Left cardiac atrium (tissue), 4 donors: ENCODE measurements at places on chromosomes 16 and 17. TPM values are rescaled to one million over a fixed set of nuclear protein-coding genes. Genes with fewer than 3 reads are reported as not detected.

MAP2K6 gene
- 3.2 TPM for total RNA-seq

- no peak for DNase-seq
These were observed 331.9 kb downstream of the FOXL1 start for GRCh38 chr16:86910161-86910769.

- DNase-seq: peak; percentile 83
These were observed 25.6 kb downstream of the TTLL6 start for GRCh38 chr17:48791128-48792032.

DNA sequence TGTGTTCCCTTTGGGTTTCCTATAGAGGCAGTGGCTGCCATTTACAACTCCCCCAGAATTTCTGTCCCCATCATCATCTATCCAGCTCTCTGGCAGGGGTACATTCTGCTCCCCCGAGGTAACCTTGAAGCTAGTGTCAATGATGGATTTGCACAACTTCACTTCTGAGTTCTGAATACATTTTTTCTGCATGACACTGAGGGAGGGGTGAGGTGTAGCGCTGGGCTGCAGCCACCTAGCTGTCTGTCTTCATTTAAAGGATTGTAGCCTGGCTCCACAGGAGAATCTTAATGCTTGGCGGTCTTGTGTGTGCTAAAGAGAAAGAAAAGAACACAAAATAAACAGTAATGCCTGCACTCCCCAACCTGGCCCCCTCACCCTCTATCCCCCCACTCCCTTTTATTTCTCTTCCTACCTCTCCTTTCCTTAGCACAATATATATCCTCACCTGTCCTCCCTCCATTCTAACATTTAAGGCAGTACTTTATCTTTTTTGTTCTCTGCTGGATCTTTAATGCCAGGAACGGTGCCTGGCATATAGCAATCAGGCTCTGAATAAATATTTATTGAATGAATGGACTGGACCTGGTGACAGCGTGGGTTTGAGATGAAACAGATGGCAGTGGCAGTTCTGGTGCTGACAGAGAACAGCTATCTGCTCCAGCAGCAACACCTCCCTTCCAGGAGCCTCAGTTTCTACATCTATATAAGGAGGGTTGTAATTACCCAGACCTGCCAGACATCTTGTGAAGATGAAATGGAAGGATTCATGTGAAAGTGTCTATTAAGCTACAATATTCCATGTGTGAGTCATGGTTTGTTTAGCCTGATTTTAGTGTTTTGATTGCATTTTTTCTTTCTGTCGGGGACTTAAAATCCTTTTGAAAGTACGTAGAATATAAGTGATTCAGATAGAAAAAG, 163.5 kb upstream of the CDH11 start:
- no peak for DNase-seq

- no peak for DNase-seq
These were observed 110.4 kb upstream of the PMFBP1 start for GRCh38 chr16:72282362-72282761.

DNA sequence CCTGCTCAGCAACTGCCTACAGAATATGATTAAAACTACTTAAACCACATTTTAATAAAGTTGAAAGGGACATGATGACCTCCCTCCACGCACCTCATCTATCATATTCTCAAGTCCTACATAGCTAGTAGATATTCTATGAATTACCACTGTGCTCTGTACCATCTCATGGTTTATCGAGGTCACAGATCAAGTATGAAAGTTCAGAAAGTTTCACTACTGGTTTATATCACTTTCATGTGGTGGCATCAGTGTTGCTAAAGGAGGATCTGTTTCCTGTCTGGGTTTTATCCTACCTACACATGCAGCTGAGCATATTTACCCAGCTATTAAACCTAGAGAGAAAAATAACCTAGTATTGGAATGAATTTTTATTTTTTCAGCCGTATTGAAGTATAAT, 214.9 kb upstream of the MON1B start:
- DNase-seq: no peak

DNA sequence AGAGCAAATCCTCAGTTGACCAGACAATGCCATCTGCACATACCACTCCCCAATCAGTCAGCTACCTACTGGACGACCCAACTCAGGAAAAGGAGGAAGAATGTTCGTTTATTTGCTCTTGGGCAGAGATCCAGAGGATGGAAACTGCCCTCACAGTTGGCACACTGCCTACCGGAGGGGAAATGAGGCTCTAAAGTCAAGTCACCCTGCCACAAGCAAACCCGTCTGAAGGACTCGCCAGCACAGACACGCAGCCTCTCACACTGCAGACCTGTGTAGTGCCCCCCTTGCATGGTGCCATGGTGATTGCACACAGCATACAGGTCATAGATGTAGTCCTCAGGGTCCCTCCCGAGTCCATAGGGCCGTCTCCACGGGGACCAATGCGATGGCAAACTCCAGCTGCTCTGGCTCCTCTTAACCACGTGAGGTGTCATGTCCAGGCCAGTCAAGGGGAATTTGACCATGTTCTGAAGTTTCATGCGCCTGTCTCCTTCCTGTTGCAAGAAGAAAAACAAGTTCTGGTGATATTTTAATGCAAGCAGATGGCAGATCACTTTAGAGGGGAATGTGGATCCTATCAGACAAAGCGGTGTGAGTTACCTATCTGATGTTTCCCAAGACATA, 69.5 kb downstream of the USP31 start:
- DNase-seq: no peak

PTGES3L gene
- 37.8 TPM for total RNA-seq

TMC8 gene
- 3.8 TPM for total RNA-seq

- peak; percentile 69 for DNase-seq
These were observed 18.4 kb downstream of the HSD11B2 start for GRCh38 chr16:67449336-67449735.

DNA sequence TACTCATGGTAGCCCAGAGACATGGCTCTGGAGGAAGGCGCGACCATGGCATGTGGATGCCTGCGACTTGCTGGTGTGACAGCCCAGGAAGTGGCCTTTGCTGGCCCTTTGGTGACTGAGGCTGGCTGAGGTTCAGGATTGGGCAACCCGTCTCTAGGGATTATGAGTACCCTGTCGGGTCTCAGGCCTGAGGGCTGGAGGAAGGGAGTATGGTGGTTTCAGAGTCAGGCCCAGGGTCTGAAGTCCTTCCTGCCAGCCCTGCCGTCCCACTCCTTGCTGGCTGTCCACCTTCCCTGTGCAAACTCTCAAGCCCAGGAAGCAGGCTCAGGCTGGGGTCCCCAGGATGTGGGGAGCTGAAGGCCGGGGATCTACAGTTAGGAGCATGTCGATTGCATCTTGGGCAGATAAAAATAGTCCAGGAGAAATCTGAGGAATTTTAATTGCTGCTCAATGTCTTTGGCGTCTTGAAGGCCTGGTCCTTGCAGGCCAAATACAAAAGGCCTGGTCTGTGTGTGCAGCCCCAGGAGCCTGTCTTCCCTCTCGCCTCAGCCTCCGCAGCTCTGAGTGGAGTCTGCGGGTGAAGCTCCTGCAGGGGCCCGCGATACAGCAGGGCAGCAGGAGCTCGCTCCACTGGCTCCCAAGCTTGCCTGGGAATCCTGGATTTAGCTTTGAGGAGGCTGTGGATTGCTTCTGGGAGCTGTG, 52.5 kb downstream of the NKD1 start:
- DNase-seq: no peak

GPR139 gene
- total RNA-seq: not detected

- DNase-seq: no peak
These were observed 4.7 kb upstream of the TPPP3 start for GRCh38 chr16:67397812-67398545.

DNA sequence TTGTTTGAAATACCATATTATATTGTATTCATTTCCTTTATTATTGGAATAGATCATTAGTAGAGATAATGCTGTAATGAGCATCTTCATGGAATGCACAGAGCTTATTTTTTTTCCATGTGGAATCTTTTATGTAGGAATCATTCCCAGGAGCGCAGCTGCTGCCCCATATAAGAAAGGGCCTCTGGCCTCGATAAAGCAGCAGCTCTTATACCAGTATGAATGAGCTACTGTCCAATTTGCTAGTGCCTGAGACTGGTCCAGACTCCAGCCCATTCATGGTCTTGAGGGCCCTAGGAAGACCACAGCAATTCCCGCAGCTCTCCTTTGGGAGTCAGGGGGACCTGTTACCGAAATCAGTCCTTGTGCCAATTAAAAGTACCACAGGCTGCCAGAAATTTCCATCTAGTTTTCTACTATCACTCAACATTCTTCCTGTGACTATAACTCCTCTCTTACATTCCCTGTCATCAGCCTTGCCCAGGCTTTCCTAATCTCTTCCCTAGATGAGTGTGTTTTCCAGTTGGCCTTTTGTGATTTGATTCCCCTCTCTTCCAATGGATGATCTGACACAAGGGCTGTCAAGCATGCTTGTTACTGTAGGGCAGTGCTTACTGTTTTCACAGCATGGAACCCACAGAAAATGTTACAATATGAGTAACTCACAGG, 1.9 kb downstream of the ZNF843 start:
- DNase-seq: no peak

GRCh38 chr17:28029044-28029443, 13.4 kb upstream of the NLK start:
- DNase-seq: no peak

DNA sequence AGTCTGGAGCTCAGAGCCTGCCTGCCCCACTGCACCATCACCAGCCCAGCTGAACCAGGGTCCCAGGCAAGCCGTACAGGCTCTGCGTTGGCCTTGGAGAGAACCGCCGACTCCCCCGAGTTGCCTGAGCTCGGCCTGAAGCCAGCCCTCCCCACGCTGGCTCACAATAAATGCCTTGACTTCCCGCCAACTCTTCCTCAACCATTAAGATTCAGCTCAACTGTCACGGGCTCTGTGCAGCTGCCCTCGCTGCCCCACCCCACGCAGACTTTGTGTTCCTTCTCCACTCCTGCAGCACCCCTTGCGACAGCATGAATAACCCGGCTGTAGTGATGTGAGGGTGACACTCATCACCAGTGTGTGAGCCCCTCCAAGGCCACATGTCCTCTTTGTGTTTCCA, 4.8 kb upstream of the QPRT start:
- peak; percentile 37 for DNase-seq

NUTF2 gene
- total RNA-seq: 73.9 TPM

CDH15 gene
- 0.09 TPM for total RNA-seq

FBXO39 gene
- 0.34 TPM for total RNA-seq

GRCh38 chr17:40645943-40646342, 1.7 kb downstream of the SMARCE1 start:
- DNase-seq: no peak

- no peak for DNase-seq
These were observed 631 bp downstream of the UTP6 start for GRCh38 chr17:31900877-31901276.

GRCh38 chr16:51592535-51593300, 441.6 kb upstream of the SALL1 start:
- DNase-seq: no peak

CENPV gene
- total RNA-seq: 14.4 TPM

ABCC11 gene
- total RNA-seq: not detected

KRTAP4-3 gene
- total RNA-seq: not detected

DNA sequence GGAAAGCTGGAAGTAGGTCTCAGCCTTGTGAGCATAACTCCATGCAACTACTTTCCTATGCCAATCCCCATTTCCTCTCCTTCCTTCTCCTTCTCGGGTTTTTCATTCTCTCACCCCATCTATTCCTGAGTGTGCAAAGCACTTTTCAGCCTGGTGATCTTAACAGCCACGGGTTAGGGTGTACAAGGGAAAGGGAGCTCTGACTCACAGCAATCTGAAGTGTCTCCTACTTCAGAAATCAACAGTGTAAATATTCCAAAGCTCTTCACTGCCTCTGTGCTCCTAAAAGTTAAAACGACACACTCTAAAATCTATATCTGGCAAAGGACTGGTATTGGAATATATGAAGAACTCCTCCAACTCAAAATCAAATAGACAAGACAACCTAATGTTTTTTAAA, 268.0 kb upstream of the IRX3 start:
- DNase-seq: no peak

KIF2B gene
- not detected for total RNA-seq

DNA sequence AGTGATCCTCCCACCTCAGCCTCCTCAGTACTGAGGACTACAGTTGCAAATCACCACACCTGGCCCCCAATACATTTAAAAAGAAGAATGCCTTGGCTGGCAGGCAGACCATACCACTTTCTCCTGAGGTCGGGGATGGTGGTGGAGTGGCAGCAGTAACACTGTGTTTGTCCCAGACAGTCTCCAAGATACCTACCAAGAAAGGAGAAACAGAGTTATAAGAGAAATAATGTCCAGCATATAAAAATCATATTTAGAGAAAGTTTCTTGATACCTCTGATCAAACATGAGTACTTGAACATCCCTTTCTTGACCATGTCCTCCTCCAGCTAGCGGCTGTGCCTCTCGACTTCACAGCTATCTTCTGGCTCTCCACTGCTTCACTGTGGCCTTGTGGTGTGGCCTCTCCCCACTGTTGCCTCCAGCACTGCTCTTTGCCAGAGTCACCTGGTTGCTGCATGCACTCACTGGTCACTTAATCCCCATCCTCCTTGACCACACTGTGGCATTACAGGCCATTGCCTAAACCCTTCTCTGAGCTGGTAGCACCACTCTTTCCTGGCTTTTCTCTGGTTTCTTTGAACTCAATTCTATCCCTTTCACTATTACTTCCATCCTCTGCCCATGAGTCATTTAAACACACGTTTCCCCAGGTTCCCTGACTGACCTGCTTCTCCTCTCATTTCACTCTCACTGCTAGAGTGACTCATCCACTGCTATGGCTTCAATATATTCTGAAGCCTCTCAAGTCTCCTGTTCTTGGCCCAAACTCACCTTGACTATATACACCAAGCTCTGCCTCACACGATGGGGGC, 45.2 kb downstream of the XPO6 start:
- DNase-seq: no peak
